ENCODE measurements at places on chromosomes 12 and 14.

DNA sequence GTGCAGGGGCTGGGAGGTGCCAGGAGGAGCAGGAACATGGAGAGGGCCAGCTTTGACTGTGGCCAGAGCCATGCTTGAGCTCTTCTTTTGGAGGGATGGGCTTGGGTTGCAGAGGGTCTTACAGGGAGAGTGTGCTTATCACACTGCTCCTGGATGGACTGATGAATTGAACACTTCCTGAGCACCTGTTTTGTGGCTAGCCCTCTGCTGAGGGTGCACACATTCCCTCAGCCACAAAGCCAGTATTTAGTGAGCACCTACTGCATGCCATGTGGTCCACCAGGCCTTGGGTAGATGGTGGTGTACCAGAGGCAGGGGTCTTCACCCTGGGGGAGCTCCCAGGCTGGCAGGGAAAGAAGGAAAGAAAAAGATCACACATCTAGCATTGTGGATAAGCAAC is 118.9 kb downstream of the SLC25A47 start:
- DNase-seq: no peak

GRCh38 chr14:39303115-39303514 is 69.4 kb downstream of the MIA2 start:
- no peak for DNase-seq

DNA sequence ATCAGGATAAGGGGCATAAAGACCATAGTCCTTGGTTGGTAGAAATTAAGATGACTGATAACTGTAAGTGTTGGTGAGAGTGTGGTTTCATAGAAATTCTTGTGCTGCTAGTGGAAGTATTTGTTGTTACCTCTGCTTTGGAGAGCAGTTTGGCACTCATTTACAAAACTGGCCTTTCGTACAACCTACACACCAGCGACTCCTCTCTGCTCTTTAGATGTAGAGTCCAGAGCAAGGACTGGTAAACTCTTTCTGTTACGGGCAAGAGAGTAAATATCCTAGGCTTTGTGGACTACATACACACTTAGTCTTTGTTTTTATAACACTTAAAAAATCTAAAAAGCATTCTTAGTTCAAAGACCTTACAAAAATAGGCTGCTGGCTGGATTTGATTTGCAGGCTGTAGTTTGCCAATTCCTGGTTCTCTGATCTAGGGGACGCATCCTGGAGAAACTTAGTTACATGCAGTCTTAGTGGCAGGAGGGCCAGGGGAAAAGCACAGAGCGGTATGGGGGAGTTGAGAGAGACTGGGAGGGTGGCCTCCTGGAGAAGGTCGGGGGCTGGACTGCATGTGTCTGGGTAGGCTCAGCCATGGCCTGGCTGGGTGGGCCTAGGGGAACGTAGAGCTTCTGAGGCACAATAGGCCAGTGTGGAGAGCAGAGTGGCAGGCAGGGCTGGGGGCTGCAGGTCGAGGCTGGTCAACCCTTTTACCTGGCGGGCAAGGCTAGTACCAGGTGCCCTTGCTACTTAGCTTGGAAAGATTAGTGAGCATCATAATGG is 55.3 kb upstream of the AMN start:
- DNase-seq: no peak

DNA sequence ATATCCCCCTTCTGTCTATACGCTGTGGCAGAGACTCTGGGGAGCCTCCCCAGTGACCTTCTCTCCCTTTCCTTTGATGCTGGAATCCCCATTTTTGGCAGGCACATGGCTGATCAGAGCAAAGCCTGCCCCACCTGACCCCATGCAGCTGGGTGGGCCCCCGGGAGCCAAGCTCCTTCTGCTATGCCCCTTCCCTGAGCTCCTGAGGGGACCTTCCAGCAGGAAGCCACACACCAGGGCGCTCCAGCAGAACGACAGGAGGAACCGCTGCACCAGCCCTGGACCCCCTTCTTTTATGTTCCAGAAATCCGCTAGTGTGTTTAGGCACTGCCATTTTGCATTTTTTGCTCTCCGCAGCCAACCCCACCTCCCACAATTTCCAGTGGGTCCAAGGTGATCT is 44.6 kb downstream of the TRAFD1 start:
- DNase-seq: no peak

- DNase-seq: no peak
Observed at GRCh38 chr12:2998789-2999264, 39.6 kb downstream of the TEAD4 start.

GRCh38 chr14:68873376-68873775 is 80.5 kb upstream of the ZFP36L1 start:
- no peak for DNase-seq

DNA sequence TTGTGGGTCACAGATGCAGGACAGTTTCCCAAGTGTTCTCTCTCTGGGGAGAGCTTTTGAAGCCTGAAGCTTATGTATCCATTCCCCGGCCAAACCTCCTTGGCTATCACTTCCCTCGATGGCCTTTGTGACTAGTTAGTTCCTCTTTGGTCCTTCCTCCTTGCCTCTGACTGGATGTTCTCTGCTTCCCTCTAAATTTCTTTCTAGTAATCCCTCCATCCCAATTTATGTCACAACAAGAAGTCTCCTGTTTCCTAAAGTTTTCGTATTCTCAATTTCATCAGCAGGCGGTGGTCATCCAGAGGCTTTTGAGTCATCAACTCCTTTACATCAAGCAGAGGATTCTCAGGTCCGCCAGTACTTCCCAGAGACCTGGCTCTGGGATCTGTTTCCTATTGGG is 27.5 kb downstream of the A2ML1 start:
- no peak for DNase-seq

DNA sequence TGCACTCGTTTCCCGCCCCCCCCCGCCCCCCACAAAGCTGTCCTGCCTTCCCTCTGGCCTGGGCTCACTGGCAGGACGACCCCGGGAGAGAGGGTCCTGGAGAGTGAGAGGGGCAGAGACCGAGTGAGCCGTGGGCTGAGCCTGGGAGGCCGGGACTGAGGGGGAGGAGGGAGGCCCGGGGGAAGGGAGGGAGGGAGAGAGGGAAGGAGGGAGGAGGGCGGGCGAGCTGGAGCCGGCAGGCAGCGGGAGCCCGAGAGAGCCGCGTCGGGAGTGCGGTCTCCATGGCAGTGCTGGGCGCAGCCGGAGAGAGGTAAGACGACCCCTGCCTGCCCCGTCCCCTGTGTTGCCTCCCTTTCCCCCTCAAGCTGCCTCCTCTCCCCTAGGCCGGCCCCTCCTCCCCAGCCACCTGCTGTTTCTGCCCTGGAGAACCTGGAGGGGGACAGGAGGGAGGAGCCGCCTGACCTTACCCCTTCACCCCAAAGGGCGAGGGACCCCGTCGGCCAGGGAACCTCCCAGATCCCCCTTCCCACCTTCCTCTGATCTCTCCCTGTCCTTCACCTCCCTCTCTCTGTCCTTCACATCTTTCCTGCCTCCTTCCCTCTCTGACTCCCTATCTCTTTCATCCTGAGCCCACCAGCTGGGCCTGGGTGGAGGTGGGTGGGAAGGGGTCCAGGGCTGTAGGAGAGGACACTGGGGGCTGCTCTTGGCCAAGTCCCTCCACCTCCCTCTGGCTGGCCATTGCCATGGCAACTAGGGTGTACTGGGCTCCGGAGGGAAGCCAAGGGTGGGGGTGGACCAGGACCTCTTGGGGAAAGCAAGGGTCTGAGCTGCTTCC is at the start of gene GPR162:
GPR162 (plus strand) TSS at position 231 of the 835 bp plus-strand sequence. CDS start 2,078 bp downstream, outside the sequence.
- no peak for DNase-seq

- DNase-seq: no peak
Observed at GRCh38 chr14:102736956-102737355, 40.3 kb upstream of the TRAF3 start.

DNA sequence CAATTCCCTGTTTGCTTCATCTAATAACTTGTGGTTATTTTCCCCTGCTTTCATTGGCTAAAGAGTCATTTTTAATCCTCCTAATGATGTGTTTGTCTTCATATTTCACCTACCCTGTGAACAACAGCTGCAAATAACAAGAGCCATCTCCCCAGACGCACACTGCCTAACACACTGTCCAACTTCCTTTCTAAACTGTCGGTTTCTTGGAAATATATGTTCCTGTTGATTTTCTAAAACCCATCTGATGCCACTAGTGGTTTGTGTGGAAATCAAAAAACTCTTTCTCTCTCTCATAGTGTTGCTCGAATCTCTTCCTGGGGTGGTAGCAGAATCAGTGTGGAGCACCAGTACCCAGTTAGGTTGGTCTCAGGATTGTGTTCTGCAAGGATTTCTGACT is 226.9 kb downstream of the EPS8 start:
- no peak for DNase-seq

Data from central memory CD8-positive, alpha-beta T cell (primary cell).